Stimulated activated CD8-positive, alpha-beta memory T cell treated with anti-CD3 and anti-CD28 coated beads, Interleukin-4, amount 100 ng/mL, for 24 hours (primary cell): ENCODE measurements at places on chromosomes 7 and 10.
A peak's percentile ranks its signal among the peaks of the same experiment; 100 is the strongest.

DNA sequence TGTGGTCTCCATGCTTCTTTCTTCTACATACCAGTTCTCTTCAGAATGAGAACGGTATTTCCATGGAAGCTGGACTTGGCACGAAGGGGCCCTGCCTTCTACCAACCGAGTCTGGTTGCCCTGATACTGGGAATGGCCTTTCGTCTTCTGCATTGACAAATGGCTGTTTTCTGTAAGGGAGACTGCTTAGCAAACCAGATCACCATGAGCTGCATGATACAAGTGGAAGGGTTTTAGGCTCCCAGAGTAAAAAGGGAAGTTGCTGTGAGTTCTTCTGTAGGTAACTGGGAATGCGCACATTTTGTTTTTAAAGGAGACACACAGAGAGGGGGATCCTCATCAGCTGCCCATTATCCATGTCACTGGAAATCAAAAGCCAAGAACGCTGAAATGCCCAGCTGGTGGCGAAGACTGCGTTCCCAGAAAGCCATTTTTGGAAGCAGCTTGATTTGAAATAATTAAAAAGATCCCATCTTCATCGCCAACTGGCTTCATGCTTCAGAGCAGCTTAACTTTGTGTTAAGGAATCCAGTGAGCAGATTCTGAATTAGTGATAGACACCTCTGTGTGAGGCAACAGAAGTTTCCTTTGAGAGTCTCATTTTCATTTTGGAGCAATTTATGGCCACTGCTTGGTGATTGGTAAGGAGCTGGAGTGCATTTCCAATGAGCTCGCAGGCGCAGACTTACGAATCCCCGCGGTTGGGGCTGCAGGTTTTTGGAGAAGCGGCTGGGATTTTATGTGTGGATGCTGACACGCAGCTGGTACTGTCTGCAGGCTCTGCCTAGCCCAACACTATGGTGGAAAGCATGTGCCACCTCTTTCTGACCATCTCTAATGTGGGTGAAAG, 672.7 kb upstream of the FOXK1 start:
- DNase-seq = no peak

GRCh38 chr7:42091461-42092291, 145.3 kb downstream of the GLI3 start:
- DNase-seq = no peak

DNA sequence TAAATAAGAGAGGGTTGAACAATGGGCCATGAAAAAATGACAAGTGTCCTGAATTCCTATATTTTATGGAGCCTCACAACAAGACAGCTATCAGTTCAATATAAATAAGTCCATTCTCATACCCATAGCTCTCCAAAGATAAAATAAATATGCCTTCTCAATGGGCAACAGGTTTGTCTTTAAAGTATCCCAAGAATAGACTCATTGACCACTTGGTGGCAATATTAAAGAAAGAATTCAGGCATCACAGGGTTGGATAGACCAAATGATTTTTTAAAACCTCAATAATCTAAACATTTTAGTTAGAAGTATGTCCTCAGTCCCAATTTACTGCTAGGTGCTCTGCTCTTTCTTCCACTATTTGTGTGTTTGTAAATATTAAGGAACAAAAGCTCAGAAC, 165.1 kb upstream of the WNT16 start:
- no peak for DNase-seq

- DNase-seq = no peak
Measured at GRCh38 chr7:53218730-53219504, 183.5 kb downstream of the POM121L12 start.

- no peak for DNase-seq
Measured at GRCh38 chr7:139714163-139714901, 63.5 kb downstream of the HIPK2 start.

GRCh38 chr10:121926157-121926556, 1.7 kb downstream of the ATE1 start:
- DNase-seq = no peak

- no peak for DNase-seq
Measured at GRCh38 chr7:115133248-115133647, 211.4 kb downstream of the MDFIC start.

GRCh38 chr7:100967292-100967863, 2.0 kb upstream of the MUC12 start:
- no peak for DNase-seq

- peak; percentile 32 for DNase-seq
Measured at GRCh38 chr7:2632733-2633537, 1.1 kb downstream of the TTYH3 start.

- DNase-seq = no peak
Measured at GRCh38 chr10:84563355-84563754, 235.0 kb downstream of the CCSER2 start.

DNA sequence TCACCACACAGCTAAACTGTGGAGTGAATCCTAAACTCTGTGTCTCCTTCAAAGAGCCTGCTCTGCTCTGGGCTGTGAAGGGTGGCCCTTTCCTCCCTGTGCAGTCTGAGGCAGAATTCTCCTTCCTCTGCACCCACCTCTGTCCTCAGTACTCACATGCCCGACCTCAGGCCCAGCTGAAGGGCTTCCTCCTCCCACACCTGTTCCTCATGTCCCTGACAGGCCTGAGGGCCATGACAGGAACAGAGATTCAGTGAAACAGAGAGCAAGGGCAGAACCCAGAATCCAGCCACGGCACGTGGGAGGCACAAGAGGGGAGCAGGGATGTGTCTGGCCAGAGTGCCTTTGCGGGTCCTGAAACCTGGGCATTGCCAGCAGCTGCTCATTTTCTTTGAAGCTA, 13.9 kb downstream of the CREB3L2 start:
- no peak for DNase-seq

- DNase-seq = no peak
Measured at GRCh38 chr10:70551971-70552422, 50.5 kb downstream of the PRF1 start.

DNA sequence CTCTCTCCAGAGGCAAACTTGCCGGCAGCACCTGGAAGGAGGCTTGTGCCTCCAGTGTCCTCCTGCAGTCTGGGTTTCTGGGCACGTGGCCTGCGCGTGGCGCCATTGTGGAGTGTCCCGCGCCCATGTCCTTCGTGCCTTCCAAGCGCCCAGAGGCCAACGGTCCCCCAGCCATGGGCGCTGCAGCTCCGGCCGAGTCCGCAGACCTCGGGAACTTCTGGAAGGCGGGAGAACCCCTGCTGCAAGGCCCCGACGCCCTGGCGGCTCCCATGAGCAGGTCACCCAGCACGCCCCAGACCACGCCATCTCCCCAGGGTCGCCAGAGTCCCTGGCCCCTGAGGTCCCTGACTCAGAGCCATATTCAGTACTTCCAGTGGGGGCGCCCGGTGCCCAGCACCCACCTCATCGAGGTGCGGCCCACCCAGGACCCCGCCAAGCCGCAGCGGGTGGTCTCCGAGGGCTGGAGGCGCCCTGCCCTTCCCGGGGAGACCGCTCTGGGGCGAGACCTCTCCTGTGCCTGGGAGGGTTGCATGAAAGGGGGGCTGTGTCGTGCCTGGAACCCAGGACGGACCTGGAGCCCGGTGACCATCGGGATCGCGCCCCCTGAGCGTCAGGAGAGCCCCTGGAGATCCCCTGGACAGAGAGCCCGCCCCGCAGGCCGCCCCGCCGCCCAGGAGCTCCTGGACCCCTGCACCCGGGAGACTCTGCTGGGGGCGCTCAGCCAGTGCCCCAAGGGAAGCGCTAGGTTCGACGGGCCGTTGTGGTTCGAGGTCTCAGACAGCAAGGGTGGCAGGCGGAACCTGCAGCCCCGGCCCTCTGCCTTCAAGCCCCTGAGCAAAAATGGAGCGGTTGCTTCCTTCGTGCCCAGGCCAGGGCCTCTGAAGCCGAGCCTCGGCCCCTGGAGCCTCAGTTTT, at the start of gene POM121L12:
POM121L12 (plus strand) TSS at position 135 of the 914 bp plus-strand sequence; CDS start at position 174, 39 bp downstream.
- no peak for DNase-seq

DNA sequence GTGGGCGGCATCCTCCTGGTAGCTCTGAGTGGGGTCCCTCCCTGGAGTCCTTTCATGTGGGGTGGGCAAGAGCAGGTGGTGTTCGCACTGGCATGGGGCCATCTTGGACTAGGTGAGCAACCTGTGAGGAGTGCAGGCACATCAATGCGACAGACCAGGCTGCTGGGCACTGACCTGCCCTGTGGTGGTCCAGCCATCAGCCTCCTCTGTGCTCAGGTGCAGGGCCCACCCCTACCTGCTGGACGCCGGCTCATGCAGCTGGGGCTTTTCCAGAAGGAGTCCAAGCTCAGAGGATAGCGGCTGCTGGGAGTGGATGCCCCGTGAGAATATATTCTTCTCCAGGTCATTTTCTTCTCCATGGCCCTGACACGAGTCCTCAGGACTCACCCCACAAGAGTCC, 424.4 kb downstream of the GLRX3 start:
- DNase-seq = no peak

GRCh38 chr7:44177570-44178131, 11.6 kb downstream of the GCK start:
- DNase-seq = no peak
